ENCODE measurements at places on chromosomes 1 and 21.

DNA sequence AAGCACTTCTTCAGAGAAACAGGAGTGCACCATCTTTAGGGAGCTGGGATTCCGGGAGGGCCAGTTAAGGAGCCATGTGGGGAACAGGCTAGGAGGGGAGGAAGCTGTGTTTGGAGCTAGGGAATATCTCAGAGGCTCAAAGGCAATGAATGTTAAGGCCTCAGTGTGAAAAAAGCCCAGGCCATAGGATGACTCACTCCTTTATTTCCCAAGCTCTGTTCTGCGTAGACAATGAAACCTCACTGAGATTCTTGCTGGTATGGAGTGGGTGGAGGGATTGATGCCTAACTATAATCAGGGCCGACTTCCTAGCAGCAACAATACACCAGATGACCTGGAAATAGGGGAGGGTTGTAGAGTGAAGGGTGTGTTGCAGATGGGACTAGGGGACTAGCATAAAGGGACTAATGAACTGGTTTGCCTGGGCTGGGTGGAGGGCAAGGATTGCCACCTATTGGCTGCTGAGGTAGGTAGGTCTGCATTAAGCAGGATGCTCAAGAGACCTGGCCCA, 2.1 kb downstream of the GNAT2 start:
- no peak for DNase-seq

GRCh38 chr1:48547561-48548220, 75.7 kb upstream of the SPATA6 start:
- DNase-seq: no peak

GRCh38 chr1:60655679-60656355, 426.5 kb upstream of the NFIA start:
- DNase-seq: no peak

DNA sequence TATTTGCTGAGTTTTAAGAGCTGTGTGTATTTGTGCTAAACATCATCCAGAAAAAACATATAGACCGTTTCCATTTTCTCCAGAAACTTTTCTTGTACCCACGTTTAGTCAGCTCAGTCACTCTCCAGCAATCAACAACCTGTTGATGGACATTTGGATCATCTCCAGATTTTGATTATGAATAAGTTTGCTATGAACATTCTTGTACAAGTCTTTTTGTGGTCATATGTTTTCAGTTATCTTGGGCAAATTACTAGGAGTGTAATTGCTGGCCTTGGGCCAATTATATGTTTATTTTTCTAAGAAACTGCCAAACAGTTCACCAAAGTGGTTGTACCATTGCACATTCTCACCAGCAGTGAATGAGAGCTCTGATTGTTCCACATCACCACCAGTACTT, 221.8 kb downstream of the CENPF start:
- DNase-seq: no peak

DNA sequence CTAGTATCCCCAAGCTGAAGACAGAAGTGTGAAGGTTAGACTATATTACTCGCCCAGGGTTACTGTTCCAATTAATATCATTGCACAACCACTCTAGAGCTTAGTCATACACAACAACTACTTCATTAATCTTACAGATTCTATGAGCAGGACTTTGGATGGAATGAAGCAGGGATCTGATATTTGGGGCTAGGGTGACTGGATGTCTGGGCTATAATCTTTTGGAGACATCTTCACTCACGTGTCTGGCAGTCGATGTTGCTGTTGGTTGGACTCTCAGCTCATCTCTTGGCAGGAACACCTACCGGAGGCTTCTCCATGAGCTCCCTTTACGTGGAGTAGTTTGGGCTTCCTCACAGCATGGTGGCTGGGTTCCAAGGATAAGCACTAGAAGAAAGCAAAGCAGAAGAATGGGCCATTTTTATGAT, 519.2 kb upstream of the B3GALT2 start:
- DNase-seq: no peak

- DNase-seq: no peak
Observed at GRCh38 chr1:103211073-103211472, 102.8 kb upstream of the COL11A1 start.

DNA sequence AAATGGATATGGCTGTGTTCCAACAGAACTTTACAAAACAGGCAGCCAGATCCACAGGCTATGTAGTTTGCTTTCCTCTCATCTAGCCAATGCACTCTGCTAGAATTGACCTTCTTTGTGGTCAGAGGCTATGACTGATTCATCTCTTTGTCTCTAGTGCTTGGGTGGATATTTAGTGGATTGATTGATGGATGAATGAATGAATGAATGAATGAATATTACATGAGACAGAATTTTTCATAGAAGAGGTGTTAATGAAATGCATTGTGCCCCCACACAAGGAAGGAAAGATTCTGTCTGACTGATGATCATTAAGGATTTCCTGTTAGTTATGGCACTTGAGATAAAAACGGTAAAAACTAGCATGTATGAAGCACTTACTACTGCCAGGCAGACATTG, 50.5 kb upstream of the ZYG11A start:
- no peak for DNase-seq

- no peak for DNase-seq
Observed at GRCh38 chr21:37682966-37683365, 233.3 kb downstream of the KCNJ6 start.

- DNase-seq: no peak
Observed at GRCh38 chr1:174556392-174556791, 108.6 kb downstream of the GPR52 start.

DNA sequence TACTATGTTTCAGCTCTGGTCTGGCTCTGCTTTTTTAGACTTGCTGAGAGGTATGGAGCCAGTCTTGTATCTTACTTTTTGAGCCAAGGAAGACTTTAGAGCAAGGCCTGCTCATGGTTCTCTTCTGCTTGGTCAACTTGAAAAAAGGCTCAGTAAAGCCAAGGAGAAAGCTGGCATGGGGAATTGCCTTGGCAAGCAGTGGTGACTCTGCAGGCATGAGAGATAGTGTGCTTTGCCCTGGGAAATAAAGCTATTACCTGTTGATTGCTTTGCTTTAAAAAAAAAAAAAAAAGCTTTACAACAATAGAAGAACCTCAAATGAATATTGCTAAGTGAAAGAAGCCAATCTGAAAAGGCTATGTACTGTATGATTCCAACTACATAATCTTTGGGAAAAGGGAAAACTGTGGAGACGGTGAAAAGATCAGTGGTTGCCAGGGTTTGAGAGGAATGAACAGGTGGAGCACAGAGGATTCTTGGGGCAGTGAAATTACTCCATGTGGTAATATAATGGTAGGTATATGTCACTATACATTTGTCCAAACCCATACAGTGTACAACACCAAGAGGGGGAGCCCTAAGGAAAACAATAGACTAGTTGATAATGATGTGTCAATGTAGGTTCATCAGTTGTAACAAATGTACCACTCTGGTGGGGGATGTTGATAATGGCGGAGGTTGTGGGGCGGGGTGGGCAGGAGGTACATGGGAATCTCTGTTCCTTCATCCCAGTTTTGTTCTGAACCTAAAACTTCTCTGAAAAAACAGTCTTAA, 87.6 kb downstream of the HMCN1 start:
- no peak for DNase-seq

DNA sequence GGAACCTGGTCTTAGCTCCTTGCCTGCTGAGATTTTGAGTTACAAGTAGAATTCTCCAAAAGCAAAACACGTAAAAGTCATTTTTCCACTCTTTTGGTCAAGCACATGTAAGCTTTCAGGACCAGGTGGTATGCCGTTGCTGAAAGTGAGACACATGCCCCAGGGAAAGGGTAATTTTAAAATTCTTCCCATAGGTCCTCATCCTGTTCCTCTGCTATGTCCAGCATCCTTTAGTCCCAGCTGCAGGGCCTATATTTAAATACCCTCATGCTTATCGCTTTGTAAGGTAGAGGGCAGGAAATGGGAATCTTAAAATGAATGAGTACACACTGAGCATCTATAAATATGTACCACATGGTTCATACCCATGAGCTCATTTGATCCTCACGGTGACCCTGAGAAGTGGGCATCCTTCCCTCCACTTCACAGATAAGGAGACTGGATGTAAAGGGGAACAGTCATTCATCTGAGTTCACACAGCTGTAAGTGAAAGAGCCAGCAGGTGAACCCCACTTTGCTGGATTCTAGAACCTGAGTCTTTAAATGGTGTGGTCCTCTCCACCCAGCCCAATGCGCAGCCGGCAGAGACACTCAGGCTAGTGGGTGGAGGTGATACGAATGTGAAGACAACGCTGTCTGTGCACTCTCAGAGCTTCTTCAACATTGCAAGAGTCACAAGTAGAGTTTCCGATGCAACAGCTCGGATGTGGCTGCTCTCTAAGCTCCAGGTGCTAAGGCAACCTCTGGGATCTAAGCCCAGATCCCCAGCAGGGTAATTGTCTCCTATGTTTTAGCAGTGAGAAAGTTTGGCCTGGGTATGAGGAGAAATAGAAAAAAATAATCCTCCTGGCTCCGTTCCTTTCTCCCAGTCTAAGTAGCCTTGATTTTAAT, 163.5 kb downstream of the PLXNA2 start:
- DNase-seq: no peak

DNA sequence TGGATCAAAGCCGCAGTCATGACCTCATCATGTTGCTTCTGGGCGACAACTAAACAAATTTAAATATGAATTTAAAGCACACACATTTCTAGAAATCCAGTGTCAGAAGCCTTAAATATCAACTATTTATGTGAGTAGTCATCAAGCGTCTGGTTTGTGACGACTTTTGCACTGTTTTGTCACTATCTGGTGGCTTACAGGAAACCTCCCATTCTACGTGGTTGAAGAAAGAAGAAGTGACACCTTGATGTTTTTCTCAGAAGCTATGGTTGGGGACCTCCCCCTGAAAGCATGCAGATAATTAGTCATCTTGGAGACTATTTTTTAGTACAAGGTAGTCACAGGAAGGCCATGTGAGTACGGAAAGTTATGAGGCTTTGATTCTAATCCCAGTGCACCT, 58.5 kb downstream of the TENT5C start:
- no peak for DNase-seq

GRCh38 chr1:7669559-7670311, 101.4 kb upstream of the VAMP3 start:
- peak; percentile 28 for DNase-seq

DNA sequence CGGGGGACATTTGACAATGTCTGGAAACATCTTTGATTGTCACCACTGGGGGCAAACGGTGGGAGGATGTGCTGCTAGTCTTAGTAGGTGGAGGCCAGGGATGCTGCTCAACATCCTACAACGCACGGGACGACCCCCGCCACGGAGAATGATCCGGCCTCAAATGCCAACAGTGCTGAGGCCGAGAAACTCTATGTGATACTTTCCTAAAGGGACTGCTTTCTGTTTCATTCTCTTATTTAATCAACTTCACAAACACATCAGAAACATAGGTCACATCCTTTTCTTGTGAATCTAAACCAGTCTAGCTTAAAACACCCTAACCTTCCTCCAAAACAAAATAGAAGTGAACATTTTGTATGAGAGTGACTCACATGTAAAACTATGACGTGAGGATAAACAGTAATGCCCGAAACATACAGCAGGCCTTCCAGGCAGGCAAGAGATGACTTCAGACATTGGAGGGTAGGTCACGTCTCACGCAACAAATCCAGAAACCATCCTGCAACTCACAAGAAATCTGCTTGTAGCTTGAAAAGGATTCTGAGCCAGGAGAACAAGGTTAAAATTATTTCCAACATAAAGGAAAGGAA, 37.2 kb upstream of the ETS2 start:
- no peak for DNase-seq

- DNase-seq: no peak
Observed at GRCh38 chr21:45309069-45309986, 21.6 kb upstream of the POFUT2 start.

- DNase-seq: no peak
Observed at GRCh38 chr1:36888811-36889477, 145.4 kb downstream of the GRIK3 start.

DNA sequence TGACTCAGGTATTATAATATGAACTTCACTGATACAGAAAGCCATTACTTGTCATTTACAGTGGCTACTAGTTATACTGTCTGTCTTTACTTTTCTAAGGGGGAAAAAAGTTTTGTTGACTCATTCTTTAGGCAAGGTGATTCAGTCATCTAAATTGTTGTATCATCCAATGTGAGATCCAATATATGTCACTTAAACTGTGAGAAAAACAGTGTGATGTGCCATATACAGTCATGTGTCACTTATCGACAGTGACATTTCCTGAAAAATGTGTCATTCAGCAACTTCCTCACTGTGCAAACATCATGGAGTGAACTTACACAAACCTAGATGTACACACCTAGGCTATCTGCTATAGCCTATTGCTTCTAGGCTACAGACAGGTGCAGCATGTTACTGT, 57.6 kb downstream of the KCNK2 start:
- DNase-seq: no peak

GRCh38 chr1:223674119-223674890, 8.8 kb upstream of the CAPN8 start:
- no peak for DNase-seq

DNA sequence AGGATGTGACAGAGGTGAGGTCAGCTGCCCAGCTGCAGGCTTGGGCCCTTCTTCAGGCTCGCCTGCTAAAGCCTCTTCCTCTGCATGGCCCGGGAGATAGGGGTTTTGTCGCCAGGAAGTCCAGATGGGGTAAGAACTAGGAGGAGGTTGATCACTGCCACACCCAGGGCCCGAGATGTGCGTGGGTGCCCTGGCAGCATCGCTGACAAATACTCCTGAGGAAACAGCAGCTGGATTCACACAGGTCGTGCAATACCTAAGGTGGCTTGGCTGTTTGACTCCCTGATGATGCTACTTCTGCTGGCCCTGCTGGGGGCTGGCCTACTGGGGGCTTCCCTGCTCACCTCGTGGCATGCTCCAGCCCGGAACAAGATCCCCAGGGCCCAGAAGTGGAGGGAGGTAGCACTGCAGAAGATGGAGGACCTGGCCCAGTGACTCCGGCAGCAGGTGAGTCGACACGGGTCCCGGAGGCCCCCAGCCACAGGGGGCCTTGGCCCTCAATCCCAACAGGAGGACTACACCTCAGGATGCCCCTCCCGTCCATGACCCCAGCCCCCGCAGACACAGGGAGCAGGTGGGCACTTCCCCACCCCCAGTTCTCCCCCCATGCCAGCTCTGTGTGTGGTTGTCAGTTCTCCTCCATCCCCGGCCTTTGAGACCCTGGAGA, 29.6 kb downstream of the FAAH start:
- DNase-seq: no peak

DNA sequence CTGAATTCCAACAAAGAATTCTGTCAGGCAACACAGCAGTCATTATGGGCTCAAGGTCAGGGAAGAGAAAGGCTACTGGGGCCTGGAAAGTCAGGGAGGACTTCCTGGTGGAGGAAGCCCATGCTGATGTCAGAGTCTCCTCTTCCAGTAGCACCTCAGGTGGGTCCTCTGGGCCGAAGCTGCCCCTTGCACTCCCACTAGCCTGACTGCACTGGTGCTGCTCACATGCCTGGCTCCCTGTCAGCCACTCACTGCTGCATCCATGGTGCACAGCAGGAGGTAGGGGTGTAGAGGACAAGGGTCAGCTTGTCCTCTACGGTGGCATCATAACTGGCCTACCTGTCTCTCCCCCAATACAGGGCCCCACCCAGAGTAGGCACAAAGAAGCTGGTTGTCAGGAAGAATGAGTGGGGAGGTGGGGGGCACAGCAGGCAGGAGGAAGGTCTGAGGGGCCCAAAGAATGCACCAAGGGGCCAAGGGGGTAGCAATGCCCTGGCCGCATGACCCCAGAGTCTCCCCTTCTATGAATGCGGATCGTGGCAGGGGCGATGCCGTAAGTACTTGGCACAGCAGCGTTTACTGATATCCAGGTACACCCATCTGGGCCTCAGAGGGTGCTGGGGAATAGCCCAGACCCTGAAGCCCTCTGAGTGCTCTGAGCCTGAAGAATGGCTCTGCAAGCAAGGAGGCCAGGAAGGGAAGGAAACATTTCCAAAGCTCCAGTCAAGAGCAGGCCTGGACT, 80.3 kb downstream of the GLIS1 start:
- no peak for DNase-seq

Data from activated CD4-positive, alpha-beta T cell treated with anti-CD3 and anti-CD28 coated beads for 1 hour (primary cell).